ENCODE measurements at places on chromosomes 6 and 20. TPM values are rescaled to one million over a fixed set of nuclear protein-coding genes. Genes with fewer than 3 reads are reported as not detected.

The SLPI gene
- total RNA-seq: not detected

The ESR1 gene
- total RNA-seq: not detected

The CPXM1 gene
- 0.15 TPM for total RNA-seq

The SCGN gene
- total RNA-seq: not detected

The MTRF1L gene
- total RNA-seq: 19.2 TPM

The SLC32A1 gene
- not detected for total RNA-seq

The VGLL2 gene
- not detected for total RNA-seq

The RPL7L1 gene
- total RNA-seq: 109 TPM

The ZDHHC14 gene
- 3.0 TPM for total RNA-seq

The MICA gene
- total RNA-seq: 9.9 TPM

The ZC3H12D gene
- total RNA-seq: 14.8 TPM

The SPDEF gene
- total RNA-seq: 0.52 TPM

The TREML1 gene
- total RNA-seq: not detected

The CLPSL1 gene
- not detected for total RNA-seq

The PLCB4 gene
- not detected for total RNA-seq

The GZF1 gene
- total RNA-seq: 17.1 TPM

The POPDC3 gene
- not detected for total RNA-seq

The NR2E1 gene
- total RNA-seq: not detected

The SYTL3 gene
- total RNA-seq: 0.89 TPM

The ANKRD6 gene
- total RNA-seq: 4.8 TPM

The OXT gene
- total RNA-seq: not detected

The BIRC7 gene
- 0.42 TPM for total RNA-seq

The VARS1 gene
- 118 TPM for total RNA-seq

The PTPRA gene
- 54.9 TPM for total RNA-seq

The BMP7 gene
- 3.7 TPM for total RNA-seq

The NRSN1 gene
- total RNA-seq: not detected

The ECT2L gene
- not detected for total RNA-seq

The RTEL1 gene
- 55.0 TPM for total RNA-seq

The HEY2 gene
- total RNA-seq: 1.3 TPM

The BPIFB2 gene
- total RNA-seq: not detected

The CRISP2 gene
- not detected for total RNA-seq

The MAP7 gene
- total RNA-seq: not detected

The FAM162B gene
- not detected for total RNA-seq

The TPD52L1 gene
- not detected for total RNA-seq

The CFAP61 gene
- not detected for total RNA-seq

The TULP1 gene
- total RNA-seq: not detected

The PSORS1C2 gene
- not detected for total RNA-seq

The IMPG1 gene
- total RNA-seq: not detected

The PACRG gene
- total RNA-seq: not detected

The TRIM15 gene
- not detected for total RNA-seq

The SPTLC3 gene
- not detected for total RNA-seq

The UBE2V1 gene
- 161 TPM for total RNA-seq

The TAAR9 gene
- not detected for total RNA-seq

The NOTCH4 gene
- total RNA-seq: 2.1 TPM

The CITED2 gene
- total RNA-seq: 27.1 TPM

The VSX1 gene
- not detected for total RNA-seq

Measured in OCI-LY7 (cell line).